ENCODE measurements at places on chromosomes 4 and X.

DNA sequence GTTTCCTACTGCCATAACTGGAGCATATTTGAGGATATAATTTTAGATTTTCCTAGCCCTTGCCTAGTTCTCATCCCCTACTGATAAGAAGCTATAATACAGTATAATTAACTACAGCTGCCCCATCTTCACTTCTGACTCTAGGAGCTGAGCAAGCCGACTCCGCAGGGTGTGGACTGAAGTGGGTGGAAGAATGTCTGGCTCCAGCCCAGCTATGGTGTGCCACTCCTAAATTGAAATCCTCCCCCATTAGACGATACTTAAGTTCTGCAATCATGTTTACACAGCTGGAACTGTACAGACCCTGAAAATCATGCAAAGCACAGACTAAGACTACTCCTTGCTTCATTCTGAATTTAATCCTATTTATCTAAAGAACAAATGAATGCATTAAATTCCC lies 93.1 kb downstream of the PCDH19 start:
- no peak for DNase-seq

DNA sequence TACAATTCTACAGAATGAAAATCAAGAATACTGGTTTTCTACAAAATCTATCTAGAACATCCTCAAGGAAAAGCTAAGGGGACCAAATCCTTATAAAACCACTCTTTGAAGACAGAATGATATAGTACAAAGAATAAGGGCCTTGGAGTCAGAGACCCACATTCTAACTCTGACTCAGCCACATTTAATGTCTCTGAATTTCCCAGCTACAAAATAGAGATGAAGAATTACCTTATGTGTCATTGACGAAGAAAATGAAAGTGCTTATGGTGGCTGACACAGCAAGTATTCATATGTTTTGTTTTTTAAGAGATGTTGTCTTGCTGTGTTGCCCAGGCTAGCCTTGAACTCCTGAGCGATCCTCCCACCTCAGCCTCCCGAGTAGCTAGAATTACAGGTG lies 35.9 kb upstream of the CXorf38 start:
- DNase-seq, result no peak

GRCh38 chr4:183960046-183960420 lies 54.9 kb downstream of the STOX2 start:
- no peak for DNase-seq

- DNase-seq, result no peak
These were observed 568.7 kb downstream of the TRAM1L1 start for GRCh38 chr4:116516711-116517110.

- DNase-seq, result no peak
These were observed 62.1 kb downstream of the FUNDC1 start for GRCh38 chrX:44480591-44480990.

DNA sequence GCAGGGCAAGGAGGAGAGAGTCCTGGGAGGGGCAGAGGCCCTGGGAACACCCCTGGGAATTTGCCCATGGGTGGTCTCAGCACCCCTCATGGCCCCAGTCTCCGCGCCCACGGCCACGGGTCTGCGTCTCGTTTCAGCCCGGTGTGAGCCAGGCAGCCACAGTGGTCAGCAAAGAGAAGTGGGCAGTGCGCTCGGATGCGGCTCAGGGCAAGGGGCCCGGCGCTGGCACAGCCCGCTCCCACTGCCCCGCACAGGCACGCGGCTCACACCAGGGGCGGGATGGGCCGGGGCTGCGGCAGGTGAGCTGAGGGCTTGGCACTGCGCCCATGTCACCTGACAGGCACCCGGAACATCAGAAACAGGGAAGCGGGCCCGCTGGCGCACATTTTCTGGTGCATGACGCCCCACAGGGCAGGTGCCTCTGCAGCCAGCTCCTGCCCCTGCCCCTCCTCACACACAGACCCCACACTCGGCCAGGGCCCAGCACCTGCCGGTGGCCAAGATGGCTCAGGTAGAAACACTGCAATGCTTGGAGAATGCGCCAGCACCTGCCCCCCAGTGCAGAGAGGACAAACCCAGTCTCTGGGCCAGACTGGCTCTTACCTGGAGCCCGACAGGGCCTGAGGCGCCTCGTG lies 41.9 kb upstream of the MXD4 start:
- DNase-seq, result no peak

DNA sequence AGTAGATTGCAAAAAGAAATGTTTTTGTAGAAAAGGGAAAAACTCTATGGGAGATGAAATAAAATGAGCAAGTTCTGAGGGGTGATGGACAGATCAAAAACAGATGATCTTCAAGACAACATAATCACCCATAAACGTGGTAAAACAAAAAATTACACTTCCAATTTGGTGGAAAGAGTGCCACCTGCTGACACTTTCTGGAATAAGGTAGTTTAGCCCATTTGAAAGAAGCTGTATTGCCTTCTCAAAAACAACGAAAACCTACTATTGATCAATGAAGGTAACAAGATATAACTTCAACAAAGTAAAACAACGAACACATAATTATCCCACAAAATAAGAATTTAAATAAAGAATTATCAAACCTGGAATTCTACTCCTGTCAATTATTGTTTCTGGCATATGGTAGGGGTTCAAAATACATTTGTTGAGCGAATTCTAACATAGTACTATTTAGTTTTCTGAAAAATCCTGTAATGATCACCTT lies 2.5 kb downstream of the COQ2 start:
- no peak for DNase-seq

DNA sequence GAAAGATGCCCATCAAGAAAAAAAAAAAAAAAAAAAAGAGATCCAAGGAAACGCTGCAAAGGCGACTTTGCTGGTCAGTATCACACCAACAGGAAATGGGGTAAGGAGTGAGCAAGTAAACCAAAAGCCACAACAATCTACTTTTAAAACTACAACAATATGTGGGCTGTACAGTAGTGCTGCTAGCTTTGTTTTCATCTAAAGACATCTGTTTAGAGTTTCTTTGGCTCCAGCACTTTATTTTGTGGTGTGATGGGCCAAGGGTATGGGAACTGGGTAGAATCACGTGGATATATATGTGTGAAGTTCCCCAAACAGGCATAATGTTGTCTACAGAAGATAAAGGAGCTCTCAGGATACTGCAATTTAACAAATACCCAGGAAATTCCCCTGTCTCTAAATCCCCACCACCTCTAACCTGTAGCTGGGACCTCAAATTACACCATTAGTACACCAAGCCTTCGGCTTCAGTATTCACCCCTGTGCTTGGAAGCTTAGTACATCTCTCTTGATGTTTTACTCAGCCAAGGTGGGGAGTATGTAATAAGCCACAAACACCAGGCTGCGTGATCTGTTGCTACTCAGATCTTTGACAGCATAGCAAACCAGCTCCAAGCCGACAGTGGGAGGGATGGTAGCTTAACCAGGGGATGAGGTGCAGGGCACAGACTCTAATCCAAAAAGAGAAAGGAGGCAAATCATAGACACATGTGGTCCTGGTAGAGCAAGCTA lies 207.9 kb downstream of the HS6ST2 start:
- DNase-seq, result no peak

GRCh38 chrX:74924449-74925224 lies 615 bp downstream of the NEXMIF start:
- DNase-seq, result no peak

DNA sequence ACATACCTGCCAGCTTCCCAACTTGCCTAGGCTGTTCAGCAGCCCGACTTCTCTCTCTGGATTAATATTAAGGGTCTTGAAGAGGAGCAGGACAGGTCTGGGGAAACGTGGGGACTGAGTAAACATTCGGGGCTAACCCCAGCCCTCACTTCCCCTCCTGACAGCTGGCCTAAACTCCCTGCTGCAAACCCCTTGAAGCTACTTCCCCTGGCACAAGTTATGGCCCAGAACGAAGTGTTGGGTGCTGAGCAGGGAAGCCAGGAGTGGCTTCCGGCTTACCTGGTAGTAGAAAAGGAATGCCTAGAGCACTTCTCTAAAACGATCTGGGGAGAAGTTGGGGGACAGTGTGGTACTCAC lies 200.0 kb downstream of the BCOR start:
- DNase-seq, result no peak

DNA sequence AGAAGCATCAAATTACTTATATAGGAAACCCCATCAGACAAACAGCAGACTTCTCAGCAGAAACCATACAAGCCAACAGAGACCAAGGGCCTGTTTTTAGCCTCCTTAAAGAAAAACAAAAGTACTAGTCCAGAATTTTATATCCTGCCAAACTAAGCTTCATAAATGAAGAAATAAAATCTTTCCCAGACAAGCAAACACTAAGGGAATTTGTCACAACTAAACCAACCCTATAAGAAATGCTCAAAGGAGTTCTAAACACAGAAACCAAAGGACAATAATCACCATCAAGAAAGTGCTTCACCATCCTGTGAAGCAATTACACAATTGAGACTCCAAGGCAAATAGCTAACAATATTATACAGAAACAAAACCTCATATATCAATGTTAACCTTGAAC lies 238.6 kb downstream of the NKX6-1 start:
- no peak for DNase-seq

DNA sequence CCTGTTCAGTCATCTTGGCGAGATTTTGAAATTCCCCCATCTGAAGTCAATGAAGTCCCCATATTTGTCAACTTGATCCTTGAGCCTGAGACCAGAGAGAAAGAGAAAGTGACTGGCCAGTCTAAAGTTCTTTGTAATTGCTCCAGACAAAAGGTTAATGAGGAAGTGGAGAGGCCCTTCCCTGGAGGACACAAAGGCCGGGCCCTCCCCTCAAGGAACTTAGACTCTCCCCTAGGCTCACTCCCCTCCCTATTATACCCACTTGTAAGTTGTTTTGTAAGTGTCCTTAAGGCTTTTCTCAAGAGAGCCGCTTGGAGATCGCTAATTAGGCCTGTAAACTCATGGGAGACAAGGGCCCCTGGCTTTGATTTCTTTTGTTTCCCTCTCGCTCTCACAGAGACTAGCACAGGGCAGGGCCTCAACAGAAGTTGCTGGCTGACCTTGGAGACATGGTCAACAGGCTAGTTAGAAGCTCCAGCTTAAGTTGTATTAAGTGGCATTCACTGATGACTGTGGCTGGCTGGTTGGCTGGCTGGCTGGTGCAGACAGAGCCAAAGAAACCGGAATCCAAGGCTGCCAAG lies 20.3 kb upstream of the GPC4 start:
- DNase-seq, result no peak

DNA sequence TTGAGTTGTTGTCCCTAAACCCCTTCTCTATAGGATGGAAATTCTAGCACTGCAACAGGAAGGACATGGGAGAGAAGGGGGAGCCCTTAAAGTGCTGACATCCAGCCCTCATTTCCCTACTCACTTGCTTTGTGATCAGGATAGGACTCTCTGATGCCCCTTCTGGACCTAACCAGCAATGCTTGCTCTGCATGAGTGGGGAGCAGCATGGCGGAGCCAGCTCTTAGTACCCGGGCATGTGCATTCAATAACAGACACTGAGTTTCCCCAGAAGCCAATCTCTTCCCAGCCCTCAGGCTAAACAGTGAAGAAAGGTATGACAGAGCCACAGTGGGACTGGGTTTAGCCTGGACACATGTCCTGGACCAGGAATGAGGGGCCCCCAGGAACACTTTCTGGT lies 14.0 kb downstream of the SOD3 start:
- no peak for DNase-seq

DNA sequence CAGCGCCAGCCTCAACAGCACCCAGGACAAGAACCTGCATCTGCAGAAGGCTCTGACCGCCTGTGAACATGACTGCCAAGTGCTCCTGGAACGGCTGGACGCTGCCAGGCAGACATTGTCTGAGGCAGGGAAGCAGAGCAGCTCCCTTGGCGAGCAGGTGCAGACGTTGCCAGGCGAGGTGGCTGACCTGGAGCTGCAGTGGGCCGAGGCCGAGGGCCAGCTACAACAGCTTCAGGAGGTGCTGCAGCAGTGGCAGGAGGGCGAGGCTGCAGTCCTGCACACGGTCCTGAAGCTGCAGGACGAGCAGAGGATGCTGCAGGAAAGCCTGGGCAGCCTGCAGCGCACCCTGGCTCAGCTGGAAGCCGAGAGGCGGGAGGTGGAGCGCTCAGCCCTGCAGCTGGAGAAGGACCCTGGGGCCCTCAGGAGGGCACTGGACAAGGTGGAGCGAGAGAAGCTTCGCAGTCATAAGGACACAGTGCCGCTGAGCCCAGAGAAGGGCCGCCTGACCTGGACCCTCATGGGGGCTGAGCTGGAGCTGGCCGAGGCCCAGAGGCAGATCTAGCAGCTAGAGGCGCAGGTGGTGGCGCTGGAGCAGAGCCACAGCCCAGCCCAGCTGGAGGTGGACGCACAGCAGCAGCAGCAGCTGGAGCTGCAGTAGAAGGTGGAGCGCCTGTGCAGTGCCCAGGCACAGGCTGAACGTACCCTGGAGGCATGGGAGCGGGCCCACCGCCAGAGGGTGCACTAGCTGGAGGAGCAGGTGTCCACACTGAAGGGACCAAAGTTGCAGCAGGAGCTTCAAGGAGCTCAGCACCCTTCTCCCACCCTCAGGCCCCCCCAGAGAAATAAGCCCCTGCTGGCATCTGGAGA lies 16.4 kb downstream of the SMIM10L2A start:
- no peak for DNase-seq

- no peak for DNase-seq
These were observed 26.1 kb upstream of the CFAP299 start for GRCh38 chr4:80309294-80310004.

DNA sequence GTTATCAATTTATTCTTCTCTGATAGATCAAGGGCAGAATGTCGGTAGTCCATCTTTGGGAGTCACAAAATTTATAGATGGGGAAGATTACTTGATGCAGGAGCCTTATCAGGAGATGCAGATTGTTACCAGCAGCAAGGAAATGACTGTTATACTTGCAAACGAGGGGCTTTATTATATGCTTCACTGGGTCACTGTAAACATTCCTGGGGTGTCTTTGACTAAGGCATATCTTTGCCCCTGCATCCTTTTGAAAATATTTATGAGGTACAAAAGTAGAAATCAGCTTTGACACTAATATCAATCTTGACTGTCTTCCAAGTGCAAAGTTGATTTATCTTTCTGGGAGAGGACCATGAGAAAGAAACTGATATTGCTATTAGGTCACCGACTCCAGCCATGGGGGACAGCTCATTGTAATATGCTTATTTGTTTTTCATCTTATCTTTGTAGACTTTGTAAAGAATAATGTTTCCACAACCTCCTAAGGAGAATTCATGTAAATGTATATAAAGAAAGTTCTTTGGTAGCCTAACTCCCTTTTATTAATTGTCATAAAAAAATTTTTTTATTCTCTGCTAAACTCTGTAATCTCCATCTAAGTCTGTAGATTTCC lies 177.3 kb upstream of the EMCN start:
- DNase-seq, result no peak

GRCh38 chr4:100679926-100680325 lies 162.1 kb upstream of the EMCN start:
- DNase-seq, result no peak

DNA sequence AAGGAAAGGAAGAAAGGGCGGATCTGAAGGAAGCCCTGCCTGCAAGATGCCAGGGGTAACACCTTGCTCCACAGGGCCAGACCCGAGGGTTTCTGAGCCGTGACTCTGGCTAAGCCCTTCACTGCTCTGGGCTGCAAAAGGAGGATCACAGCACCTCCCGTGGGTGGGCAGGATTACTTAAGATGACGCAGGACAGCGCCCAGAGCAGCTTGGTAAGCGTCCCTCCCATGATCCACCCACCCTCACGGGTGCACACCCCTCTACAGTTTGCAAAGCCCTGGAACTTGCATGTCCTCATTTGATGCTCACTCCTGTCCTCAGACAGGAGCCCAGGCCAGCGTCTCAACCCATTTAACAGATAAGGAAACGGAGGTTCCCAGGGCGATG lies 64.9 kb downstream of the CRMP1 start:
- no peak for DNase-seq

- DNase-seq, result no peak
These were observed 10.5 kb upstream of the NDUFC1 start for GRCh38 chr4:139312552-139313332.
